ENCODE measurements at places on chromosomes 7 and 10.

GRCh38 chr10:36096576-36096975, 454.5 kb upstream of the FZD8 start:
- no peak for DNase-seq

GRCh38 chr10:90437452-90437851, 420.4 kb downstream of the HTR7 start:
- no peak for DNase-seq

- DNase-seq: no peak
These were observed 27.7 kb upstream of the AMPH start for GRCh38 chr7:38658921-38659320.

DNA sequence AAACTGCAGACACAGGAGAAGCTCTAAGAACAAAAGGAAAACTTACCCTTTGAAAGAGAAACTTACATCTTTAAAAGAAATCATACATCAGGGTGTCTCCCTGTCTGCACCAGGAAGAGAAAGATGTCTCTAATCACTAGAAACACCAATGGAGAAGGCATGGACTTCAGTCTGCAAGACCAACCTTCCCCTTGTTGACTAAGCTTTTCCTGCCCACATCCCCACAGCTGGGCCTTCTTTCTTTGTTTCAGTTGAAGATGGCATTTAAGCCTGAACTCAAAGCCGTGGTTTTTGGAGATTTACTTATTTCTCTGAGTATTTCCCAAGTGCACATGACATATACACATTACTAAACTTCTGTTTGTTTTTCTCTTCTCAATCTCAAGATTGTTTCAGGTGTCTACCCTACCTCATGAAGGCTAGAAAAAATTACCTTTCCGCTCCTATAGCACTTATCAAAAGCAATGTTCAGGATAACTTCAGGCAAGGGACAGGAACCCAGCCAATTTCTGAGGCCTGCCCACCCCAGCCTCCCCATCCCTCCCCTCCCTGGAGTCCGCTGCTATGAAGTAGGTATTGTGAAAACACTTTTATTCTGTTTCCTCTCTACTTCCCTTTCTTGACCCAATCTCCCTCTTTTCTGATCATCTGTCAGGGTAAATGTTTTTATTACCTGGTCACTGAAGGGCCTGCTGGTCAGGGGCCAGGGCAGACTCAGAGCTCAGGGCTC, 2.8 kb upstream of the SLC29A3 start:
- no peak for DNase-seq

- no peak for DNase-seq
These were observed 23.2 kb downstream of the NDUFB2 start for GRCh38 chr7:140719721-140720120.

DNA sequence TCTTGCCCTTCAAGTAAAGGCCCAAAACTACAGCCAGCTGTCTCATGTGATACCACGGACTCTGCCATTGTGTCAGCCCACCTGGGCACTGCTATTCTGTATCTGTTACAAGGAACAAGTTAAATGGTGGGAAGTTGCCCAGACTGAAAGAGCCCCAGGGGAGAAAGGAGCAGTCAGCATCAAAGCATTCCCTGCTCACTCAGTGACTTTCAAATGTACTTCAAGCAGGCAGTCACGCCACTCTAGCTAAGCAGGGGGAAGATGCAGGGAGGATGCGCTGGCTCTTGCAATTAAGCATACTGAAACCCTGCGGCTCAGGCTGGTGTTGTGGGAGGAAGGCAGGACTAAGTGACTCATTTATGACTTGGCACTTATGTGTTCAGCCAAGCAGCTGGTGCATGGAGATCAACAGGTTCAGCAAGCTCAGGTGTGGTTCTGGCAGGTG, 1249.6 kb downstream of the TYW1 start:
- no peak for DNase-seq

DNA sequence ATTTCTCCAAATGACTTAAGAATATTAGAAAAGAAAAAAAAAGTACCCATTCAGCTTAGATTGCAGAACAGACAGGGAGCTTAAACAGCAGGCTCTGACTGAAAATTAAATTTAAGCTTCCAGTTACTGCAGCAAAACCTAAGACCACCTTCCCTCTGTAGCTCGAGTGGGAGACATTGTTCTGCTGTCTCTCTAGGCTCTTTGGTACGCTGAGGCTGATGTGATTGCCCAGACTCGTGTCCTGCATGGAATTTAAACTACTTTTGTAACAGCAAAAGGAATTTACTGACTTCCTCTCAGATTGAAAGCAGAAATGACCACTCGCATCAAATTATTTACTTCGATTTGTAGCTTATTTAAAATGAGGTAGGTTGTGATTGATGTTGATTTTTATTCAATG, 124.6 kb downstream of the LRRTM3 start:
- no peak for DNase-seq

DNA sequence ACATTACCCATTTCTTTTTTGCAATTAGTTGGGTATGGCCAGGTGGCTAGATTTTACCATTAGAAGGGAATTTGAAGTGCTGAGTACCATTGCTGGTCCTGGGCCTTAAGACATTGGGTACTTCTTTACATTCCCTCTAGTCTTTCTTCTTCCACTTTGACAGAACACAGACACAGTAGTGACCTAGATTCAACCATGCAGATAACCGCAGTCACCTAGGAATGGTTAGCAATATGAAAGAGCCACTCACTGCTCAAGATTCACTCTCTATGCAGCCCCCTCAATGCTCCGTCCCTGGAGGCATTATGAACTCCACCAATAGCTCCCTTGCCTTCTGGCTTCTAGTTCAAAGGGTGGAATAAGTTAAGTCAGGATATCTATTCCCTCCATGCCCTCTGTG, 16.2 kb upstream of the PON1 start:
- DNase-seq: no peak

All from type B pancreatic cell (in vitro differentiated cells).